ENCODE measurements at places on chromosomes 3 and 15.

- no peak for DNase-seq
These were observed 122.5 kb downstream of the TJP1 start for GRCh38 chr15:29699791-29700190.

DNA sequence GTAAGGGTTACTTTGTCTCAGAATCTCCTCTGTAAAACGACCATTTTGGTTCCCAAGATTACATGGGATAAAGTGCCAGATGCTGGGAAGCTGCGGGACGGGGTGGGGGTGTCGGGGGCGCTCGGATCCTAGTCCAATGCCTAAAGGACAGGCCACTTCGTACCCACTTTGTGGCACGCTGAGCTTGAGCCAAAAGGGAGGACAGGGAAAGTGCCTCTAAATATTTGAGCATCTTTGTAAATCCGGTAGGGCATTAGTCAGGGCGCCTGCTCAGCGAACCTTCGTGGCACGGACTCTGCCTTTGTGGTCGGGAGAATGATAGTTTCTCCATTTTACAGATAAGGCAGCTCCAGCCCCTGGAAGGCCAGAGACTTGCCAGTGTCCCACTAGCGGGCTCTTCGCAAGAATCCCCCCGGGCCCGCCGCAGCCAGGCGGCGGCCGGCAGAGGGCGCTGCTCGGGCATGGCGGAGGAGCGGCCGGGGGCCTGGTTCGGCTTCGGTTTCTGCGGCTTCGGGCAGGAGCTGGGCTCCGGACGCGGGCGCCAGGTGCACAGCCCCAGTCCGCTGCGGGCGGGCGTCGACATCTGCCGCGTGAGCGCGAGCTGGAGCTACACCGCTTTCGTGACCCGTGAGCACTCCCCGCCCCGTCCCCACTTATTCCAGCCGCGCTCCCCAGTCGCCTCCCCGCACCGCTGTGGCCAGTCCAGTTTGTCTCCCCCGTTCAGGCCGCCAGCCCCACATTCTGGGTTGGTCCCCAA is 1.8 kb downstream of the RCCD1 start:
- DNase-seq, result no peak

DNA sequence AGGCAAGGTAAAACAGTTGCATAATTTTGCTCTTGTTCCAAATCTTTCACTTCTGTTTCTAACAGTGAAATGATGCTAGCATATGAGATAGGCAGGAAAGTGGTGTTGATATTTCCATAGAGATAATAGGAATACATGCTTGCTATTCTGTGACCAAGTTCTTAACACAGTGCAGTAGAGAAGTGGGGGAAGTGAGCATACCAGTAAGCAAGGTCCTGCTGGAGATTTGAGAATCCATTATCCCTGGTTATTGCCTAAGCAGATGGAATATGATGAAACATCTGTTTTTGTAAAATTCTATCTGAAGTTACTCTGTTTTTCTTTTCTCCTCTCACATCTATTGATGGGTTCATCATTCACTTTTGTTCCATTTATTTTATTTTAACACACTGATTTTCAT is 28.7 kb downstream of the USP8 start:
- DNase-seq, result no peak

GRCh38 chr3:173531602-173532001 is 134.1 kb downstream of the NLGN1 start:
- no peak for DNase-seq

DNA sequence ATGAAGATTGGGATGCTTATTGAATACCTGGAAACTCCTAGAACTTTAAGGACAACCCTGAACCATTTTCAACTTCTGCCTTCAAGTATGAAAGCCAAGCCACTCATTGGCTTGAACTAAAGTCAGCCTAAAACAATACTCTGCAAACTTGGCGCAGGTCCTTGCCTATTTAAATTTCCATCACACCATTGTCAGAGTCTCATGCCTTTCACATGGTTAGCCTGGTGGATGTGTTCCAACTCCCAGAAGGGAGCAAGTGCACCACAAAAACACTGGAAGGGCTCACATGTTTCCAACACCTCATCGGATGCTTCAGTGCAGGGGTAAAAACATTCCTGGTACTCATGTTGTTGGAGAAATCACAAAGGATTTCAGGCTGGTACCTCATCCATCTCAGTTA is 511.6 kb upstream of the MDFIC2 start:
- DNase-seq, result no peak

DNA sequence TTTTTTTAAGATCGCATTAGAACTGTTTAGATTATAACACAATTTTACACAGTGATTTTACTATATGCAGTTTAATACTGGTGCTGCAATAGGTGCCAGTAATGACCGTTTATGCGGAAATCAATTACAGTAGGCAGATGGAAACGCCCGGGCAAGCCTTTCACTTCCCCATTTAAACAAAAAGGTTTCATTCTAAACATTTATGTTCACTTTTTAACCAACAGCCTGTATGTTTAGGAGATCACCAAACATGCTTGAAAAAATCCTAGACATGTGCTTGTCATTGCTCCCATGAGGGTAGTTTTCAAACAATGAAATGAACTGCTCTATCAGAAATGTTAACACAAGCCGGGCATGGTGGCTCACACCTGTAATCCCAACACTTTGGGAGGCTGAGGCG is 2.7 kb downstream of the BNIP2 start:
- no peak for DNase-seq

- no peak for DNase-seq
These were observed 84.3 kb downstream of the TTBK2 start for GRCh38 chr15:42836251-42836650.

- DNase-seq, result no peak
These were observed 37.6 kb upstream of the TRIM71 start for GRCh38 chr3:32780071-32780734.

DNA sequence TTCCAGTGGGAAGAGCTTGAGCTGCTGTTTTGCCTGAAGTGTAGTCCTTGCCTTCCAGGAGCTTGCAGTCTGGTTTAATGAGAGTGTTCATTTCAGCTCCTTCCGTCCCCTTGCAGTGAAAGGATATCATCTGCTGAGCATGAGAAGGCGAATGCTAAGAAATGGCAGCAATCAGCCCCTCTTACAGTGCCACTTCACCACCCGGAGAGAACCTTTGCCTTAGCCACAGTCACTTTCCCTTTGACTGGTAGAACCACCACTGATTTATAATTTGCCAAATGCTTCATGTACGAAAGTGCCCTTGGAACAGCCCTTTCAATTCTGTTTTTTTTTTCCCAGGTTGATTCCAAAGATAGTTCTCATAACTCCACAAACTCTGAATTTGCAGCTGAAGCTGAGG is 11.5 kb downstream of the TATDN2 start:
- no peak for DNase-seq

DNA sequence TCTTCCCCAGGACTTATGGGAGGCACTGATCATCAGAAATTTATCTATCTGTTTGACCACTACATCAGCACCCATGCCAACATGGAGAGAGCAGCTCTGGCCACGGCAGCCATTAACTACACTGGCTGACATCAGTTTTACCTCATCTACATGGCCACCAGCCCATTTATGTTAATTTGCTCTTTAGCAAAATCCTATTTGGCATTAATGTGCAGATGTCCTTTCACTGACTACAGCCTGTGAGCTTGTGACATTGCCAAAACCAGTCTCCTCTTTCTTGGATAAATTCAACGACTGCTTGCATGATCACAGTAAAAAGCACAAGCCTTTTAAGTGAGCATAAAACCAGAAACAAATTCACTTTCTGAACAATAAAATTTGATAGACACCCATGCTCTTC is 47.5 kb downstream of the NR1I2 start:
- DNase-seq, result no peak

GRCh38 chr3:32177702-32178198 is 60.7 kb upstream of the CMTM8 start:
- DNase-seq, result peak; percentile 90

- DNase-seq, result no peak
These were observed 246.9 kb upstream of the AGTR1 start for GRCh38 chr3:148450819-148451218.

- no peak for DNase-seq
These were observed 207.5 kb upstream of the ADAMTS9 start for GRCh38 chr3:64895106-64895990.

- no peak for DNase-seq
These were observed 92.8 kb downstream of the CCNL1 start for GRCh38 chr3:157067114-157067513.

- DNase-seq, result no peak
These were observed 110.6 kb upstream of the ARPP21 start for GRCh38 chr3:35528728-35529127.

GRCh38 chr15:42129364-42129763 is 27.1 kb downstream of the PLA2G4F start:
- DNase-seq, result no peak

- DNase-seq, result no peak
These were observed 9.3 kb downstream of the RFTN1 start for GRCh38 chr3:16504242-16504641.

GRCh38 chr3:196997311-196997710 is 28.7 kb upstream of the PIGZ start:
- DNase-seq, result no peak

DNA sequence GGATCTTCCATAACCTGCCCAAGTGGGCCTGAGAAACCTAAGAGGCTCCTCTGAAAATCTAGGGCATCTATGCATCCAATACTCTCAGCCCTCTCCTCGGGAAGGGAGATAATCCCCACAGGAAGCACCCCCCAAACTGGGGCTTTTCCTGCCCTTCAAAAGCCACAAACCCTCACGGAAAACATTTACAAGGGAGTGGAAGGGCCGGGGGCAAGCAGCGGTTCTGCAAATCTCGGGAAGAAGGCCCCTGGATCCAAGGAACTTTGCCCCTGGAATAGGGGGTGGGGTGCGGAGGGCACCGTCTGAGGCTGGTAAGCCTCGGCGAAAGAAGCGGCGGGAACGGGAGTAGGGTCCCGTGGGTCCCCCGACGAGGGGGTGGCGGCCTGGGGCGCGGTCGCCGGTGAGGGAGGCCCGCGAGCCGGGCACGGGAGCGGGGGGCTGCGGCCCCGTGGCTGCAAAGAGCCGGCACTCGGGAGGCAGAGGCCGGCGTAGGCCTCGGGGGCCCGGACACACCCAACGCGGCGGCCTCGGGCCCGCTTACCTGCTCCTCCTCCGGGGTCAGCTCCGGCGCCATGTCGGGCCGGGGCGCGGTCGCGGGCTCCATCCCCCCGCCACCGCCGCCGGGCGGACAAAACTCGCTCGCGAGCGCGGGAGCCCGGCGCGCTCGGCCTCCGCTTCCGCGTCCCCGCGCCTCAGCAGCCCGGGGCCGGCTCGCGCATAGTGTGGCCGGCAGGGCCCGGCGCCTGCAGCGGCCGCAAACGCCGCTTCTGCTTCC is 755 bp downstream of the PTPN9 start:
- no peak for DNase-seq

DNA sequence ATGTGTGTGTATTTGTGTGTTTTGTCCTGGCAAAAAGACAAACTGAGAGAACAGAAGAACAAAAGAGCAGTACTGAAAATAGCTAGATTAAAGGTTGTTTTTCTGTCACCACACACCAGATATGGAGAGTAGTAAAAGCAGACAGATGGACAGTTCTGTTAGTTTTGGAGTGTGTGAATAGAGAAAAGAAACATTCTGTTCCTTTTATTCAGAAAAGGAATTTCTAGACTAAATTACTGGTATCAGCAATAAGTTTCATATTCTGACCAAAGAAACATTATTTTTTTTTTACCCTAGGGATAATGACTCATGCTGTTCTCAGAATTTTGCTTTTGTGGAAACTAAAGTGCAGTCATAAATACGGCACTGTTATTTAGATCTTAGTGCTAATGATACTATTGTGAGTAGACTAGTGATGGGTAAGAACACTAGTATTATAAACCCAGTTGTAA is 32.9 kb downstream of the PIK3CA start:
- DNase-seq, result peak; percentile 72

- DNase-seq, result no peak
These were observed 55.5 kb downstream of the IL12A start for GRCh38 chr3:160044121-160044520.
